SK-N-SH (cell line): ENCODE measurements at places on chromosomes 12 and 14. TPM values are rescaled to one million over a fixed set of nuclear protein-coding genes. Genes with fewer than 3 reads are reported as not detected.
A peak's percentile ranks its signal among the peaks of the same experiment; 100 is the strongest.

DNA sequence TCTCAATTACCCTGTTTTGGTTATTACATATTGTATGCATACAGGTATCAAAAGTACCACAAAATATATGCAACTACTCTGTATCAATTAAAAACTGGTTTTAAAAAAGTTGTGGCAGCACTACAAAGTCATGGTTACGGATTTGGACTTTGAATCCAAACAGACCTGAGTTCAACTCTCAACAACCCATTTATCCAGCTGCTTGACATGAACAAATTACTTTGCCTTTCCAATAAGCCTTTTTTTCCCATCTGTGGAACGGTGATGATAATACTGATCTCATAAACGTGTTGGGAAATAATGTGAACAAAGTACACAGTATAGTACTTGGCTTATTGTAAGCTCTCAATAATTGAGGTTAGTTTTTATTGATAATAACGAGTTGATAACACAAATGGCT, 85.0 kb downstream of the MNAT1 start:
- DNase-seq: no peak

- DNase-seq: no peak
Observed at GRCh38 chr14:79333198-79333546, 878.1 kb downstream of the DIO2 start.

- no peak for DNase-seq
Observed at GRCh38 chr12:14868916-14869506, 16.6 kb downstream of the MGP start.

GRCh38 chr14:55238019-55238680, 33.1 kb upstream of the FBXO34 start:
- DNase-seq: no peak

The LMO3 gene
- polyA plus RNA-seq: not detected in 2 replicates

The TSPAN19 gene
- polyA plus RNA-seq: 0.05 and 0.06 TPM in 2 replicates

DNA sequence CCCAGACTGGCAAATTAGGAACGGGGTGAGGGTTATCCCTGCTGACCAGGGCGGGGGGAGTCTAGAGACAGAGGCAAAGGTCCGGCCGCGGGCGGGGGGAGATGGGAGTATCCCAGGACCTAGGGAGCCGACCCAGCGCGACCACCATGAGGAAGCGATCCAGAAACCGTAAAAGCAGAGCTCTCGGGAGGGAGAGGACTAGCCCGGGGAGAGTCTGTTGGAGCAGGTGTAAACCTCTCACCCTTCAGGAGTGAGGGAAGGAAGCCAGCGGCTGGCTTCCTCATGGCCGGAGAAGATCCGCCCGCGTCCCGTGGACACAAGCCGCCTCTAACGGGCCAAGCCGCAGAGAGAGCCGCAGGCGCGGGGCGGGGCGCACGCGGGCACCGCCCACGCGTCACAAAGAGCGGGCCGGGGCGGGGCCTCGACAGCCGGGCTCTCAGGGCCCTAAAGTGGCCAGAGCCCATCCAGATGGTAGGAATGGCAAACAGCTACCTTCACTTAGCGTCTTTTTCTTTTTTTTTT, at the start of gene ACRBP:
ACRBP (minus strand) TSS at position 350 of the 522 bp plus-strand sequence; CDS start at position 284, 66 bp downstream.
- DNase-seq: no peak

GRCh38 chr12:26469421-26470180, 274.2 kb downstream of the SSPN start:
- no peak for DNase-seq

DNA sequence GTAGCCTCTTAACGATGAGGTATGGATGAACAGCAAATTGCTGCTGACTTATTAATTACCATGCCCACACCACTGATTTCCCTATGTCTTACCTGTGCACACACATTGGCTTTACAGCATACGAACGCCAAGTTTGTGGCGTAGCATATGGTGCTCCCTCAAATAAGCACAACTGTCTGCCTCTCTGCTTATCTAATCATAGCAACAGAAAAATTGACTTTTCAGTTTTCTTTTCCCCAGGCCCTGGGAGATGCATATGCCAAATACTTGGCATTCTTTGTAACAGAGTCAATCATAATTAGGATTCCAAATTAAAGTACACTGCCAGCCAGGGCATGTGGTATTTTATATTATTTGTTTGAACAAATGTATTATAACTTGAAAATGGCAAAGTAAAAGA, 625.5 kb downstream of the DIO2 start:
- no peak for DNase-seq

DNA sequence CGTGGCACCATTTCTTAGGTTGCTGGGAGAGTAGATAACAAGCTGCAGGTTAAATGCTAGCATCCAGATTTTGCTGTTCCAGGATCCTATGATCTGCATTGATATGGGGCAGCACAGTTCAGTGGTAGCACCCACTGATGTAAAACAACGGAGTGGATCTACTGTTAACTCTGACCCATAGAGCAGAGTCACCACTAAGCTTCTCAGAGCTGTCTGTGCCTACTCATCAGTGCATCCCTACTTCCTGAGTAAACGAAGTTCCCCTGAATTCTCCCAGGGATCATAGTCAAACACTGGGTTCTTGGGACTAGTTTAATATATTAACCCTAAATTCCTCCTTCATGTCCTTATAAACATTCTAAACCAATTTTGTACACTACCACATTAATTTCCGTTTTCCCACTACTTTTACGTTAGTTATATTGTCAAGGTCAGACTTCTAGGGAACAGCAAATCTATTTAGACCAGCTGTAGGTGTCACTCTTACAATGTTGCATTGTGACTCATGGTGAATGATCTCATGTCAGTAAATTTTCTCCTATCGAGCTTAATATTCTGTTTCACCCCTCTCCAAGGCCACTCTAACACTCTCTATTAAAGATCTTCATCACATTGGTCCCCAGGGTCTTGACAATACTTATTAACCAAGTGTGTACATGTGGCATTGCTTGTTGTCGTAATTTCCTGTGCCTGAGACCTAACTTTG, 10.3 kb downstream of the RERGL start:
- DNase-seq: no peak

DNA sequence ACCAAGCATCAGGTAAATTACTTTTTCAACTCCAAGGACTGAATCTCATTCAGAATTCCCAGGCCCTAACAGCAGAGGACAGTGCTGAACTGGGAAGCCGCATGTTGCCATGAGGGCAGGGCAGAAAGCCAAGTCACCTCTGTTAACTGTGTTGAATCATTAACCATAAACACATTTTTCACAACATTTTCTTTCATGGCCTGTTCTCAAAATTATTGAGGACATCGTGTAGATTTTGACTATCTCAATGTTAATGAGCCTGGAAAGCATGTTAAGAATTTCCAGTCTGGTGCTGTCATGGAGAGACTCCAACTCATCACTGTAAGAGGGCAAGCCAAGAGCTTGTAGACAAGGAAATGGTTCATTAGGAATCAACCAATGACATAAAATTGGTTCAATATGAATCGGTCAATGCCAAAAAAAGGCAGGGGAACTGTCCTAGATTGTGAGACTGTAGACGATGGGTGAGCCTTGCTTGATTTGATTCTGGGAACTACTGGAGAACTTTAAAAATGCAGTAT, 33.7 kb downstream of the CPM start:
- DNase-seq: no peak

DNA sequence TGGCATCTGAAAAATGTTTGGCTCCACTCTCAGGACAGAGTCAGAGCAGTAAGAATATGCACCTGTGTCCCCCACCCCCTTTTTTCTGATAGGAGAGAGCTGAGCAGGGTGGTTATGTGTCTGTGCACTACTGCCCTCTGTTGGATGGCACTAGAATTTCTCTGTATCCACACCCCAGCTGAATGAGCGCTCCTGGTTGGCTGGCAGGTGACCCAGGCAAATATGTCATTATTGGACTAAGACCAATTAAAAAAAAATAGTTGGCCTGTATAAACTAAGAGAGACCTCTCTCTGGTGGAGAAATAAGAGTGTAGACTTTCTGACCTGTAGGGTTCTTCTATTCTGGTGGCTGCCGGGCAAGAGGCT, 107.0 kb downstream of the PTCSC3 start:
- DNase-seq: peak; percentile 53

The KERA gene
- polyA plus RNA-seq: not detected in 2 replicates

- DNase-seq: no peak
Observed at GRCh38 chr14:93943052-93943451, 15.9 kb downstream of the FAM181A start.

The OLR1 gene
- not detected in 2 replicates for polyA plus RNA-seq

The CBLN3 gene
- 1.8 TPM in 2 replicates for polyA plus RNA-seq

GRCh38 chr12:54412786-54413185, 6.3 kb downstream of the ITGA5 start:
- DNase-seq: no peak

The LTBR gene
- 0.10 and 0.12 TPM in 2 replicates for polyA plus RNA-seq

GRCh38 chr12:16076557-16076956, 165.4 kb downstream of the DERA start:
- peak; percentile 17 for DNase-seq

DNA sequence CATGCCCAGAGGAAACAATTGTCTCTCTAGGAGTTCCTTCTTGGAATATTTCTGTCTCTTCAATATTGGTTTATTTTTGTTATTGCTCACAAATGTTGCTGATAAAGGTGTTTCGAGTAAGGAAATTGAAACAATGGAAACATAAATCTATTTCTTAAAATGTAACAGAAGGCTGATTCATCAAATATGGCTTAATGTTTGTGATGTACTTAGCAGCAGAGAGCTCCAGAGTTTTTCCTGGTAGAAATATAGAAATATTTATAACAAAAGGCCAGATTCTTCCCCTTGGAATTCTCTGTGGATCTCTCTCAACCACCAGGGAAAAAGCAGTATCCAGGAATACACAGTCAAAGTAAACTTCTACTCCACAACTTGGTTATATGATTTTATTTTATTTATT, 149.2 kb upstream of the LRIG3 start:
- DNase-seq: no peak

DNA sequence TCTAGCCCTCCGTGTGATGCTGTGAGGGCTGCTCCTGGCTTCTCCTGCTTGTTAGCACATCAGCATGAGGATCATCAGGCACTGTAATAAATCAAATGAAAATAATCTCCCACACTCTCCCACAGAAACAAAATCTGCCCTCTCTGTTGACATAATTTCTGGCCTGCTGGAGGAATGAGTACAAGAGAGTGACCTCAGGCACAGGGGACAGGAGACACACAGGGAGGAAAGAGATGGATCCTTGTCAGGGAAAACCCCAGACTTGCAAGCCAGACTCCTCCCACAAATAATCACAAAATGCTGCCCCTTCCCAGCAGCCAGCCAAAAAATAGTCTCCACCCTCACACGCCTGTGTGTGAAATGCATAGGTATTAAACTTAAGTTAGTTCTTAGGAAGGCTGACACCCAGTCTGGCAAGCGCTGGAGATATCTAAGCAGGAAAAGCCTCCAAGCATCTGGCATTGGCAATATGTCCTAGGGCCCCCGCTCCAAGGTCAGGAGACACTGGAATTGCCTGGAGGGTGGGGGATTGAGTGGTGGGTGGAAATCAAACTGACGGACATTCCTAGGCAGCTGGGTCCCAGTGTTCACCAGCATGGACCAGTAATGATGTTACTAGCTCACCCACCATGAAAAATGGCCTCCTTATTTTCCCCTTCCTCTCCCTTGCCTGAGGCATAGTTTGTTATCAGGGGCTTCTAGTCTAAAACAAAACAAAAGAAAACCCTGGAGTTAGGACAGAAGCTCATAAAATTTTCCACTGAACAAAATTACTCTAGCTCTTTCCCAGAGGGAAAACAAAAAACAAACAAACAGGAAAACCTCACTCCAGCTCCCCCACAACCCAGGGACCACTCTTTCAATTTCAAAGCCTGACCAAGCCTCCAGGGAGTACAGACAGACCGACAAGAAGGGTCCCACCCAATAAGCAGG, 22.0 kb downstream of the SMUG1 start:
- peak; percentile 58 for DNase-seq

- DNase-seq: no peak
Observed at GRCh38 chr12:53585448-53586125, 40.6 kb downstream of the ATF7 start.

The SLC5A8 gene
- polyA plus RNA-seq: not detected in 2 replicates

DNA sequence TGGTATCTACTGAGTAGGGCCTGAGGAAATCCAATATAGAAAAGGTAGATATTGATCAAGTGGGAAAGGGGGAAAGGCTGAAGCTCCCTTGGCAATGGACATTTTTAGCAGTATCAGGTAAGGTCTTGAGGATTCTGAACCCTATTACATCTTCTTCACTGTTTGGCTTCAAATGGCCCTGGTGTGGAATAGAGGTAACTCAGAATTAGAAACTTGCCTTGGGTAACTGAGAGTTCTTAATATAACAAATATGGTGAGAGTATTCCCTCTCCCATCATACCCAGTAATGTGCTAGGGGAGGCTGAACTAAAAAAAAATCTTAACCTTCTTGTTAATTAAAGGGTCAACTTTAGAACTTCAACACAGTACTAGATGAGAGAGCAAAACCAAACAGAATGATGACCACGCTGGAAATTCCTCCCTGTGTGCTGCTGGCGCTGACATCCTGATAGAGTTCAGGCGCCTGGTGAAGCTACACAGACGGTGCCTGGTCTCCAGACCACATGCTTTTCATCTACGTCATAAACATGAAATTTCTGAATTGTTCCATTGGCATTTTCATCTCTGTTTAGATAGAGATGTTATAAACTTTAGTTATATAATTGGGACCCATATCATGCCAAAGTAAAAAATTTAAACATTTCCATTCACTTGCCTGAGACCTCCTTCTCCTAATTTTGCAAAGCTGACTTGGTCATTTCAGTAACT, 128.3 kb downstream of the AKAP6 start:
- DNase-seq: peak; percentile 68

DNA sequence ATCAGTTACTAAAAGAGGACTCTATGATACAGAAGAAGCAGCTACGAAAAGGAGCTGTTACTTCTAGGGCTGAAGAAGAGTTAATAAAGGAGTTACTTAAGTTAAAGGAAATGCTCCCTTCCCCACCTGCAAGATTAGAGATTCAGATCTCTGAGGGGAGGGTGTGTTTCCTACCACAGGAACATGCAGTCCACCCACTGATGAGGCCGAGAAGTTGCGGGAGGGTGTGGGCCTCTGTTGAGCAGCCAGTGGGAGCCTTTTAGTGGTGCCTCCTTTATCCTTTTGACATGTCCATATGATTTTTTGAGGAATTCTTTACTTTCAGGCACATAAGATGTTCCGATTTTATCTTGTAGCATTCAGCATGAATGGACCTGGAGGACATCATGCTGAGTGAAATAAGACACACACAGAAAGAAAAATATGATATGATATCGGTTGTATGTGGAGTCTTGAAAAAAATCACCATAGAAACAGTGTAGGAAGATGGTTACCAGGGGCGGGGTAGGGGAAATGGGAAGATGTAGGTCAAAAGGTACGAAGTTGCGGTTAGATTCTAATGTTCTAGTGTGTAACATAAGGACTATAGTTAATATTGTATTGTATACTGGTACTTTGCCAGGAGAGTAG, 4.4 kb upstream of the M6PR start:
- DNase-seq: no peak

DNA sequence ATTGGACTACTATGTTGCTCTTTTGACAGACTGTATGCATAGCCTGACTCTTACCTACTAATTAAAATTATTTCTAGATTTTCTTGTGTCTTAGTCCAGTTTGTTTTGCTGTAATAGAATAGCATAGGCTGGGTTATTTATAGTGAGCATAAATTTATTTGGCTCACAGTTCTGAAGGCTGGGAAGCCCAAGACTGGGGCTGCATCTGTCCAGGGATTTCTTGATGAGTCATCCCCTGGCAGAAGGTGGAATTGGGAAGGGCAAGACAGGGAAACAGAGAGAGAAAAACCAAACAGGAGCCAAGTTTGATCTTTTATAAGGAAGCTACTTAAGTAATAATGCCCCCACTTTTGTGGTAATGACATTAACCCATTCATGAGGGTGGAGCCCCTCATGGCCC, 759.2 kb upstream of the LRFN5 start:
- no peak for DNase-seq
